ENCODE measurements at places on chromosomes 3 and 15.

DNA sequence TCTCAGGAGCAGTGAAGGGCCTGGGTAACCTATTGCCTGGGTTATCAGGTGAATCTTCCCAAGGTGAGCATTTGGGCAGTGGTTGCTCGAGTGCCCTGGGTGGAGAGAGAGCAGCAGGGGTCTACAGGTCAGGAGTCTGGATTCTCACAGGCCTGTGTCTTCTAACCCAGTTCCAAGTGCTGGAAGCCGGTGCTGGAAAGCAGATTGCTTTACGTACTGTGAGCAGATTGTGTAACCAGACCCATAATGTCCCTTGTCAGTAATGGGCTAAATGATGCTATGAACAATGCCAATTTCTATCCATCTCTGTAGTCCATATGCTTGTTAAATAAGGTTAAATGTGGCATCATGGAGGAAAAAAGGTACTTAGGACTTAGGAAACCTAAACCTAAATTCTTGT, 106.5 kb downstream of the TPRG1 start:
- DNase-seq: no peak

GRCh38 chr15:48955967-48956366, 7.8 kb downstream of the SHC4 start:
- DNase-seq: no peak

GRCh38 chr15:63310646-63311045, 33.2 kb downstream of the APH1B start:
- no peak for DNase-seq

GRCh38 chr3:194930377-194931204, 244.9 kb downstream of the FAM43A start:
- no peak for DNase-seq

DNA sequence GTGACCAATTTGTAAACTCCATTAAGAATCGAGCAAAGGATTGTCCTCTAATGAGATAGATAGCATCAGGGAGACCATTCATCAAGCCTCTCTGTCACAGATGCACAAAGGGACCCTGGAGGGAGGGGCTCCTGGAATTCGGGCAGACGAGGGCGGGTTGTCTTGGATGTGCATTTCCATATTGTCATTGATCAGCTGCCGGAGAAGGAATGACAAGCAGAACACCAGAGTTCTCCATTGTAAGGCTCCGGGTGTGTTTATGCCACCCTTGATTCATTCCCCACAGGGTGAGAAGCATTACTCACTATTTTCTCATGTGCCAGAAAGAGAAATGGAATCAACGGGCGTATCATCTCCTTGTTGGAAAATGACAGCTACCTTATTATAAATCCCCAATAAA, 167.5 kb downstream of the EBLN2 start:
- no peak for DNase-seq

DNA sequence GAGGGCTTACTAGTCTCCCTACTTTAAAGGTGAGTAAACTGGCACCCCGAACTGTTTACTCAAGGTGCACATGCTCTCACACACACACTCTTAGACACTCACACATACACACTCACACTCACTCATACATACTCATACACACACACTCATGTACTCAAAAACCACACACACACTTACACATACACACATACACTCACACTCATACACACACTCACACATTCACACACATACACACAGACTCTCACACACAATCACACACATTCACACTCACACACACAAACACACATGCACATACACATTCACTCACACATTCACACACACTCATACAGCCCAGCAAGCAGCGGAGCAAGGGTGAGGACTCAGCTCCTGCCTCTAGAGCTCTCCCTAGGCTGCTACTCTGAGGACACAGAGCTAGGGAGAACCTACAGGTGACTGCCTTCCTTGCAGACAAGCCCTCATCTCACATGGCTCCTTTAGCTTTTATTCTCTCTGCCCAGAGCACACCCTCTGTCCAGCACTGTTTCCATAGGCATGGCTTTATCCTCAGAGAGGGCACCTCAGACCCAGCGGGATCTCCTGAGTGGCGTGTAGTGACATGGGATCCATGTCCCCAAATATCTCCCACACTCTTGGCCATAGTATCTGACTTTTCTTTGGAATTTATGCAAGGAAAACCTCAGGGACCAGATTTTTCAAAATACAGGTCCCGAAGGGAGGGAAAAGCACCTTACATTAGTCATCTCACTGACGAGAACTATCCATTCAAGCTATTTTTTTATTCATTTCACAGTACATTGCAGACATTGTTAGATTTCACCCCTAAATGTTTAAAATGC, 26.2 kb upstream of the ATG7 start:
- DNase-seq: no peak

GRCh38 chr3:174363256-174363655, 495.9 kb upstream of the NAALADL2 start:
- no peak for DNase-seq

- no peak for DNase-seq
These were observed 1122.2 kb downstream of the TBL1XR1 start for GRCh38 chr3:176075046-176075445.

- DNase-seq: no peak
These were observed 82.8 kb downstream of the PPARG start for GRCh38 chr3:12371525-12372140.

- no peak for DNase-seq
These were observed 140.4 kb upstream of the ABI3BP start for GRCh38 chr3:101133652-101134051.

GRCh38 chr3:63814237-63814636, 4.9 kb upstream of the C3orf49 start:
- no peak for DNase-seq

GRCh38 chr15:49589030-49589429, 31.6 kb downstream of the FAM227B start:
- DNase-seq: no peak

DNA sequence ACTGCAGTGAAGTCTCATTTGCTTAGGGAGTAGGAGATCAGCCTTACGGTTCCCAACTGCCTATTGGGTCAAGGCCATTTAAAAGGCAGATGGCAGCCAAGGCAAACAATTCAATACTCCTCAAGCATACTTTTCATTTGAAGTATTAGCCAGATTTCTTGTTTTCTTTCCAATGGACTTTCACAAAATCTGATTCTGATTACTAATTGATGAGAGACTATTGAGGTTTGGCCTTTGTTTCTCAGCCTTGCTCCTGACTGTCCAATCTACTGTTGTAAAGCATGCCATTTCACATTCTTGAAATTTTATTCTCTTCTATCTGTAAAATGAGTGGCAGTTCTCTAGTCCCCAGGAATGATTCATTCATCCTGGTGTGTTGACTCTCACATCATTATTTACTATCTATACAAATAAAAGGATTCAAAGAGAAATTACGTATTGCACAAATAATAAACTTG, 166.2 kb upstream of the TGFBR2 start:
- no peak for DNase-seq

DNA sequence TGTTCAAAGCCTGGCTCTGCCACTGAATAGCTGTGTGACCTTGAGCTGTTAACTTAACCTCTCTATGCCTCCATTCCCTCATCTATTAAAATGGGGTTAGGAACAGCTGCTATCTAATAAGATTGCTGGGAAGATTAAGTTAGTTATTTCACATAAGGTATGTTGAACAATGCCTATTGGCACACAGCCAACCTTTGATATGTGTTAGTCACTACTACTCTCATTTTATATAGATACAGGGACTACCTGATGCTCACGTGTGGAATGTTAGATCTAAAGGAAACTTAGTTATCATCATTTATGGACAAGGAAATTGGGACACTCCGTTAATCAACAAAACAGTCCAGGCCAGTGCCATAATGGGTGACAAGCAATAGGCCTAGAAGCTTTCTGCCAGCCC, 332.4 kb upstream of the PPP2R3A start:
- DNase-seq: no peak

GRCh38 chr15:55589287-55589686, 1.1 kb upstream of the PYGO1 start:
- DNase-seq: no peak

DNA sequence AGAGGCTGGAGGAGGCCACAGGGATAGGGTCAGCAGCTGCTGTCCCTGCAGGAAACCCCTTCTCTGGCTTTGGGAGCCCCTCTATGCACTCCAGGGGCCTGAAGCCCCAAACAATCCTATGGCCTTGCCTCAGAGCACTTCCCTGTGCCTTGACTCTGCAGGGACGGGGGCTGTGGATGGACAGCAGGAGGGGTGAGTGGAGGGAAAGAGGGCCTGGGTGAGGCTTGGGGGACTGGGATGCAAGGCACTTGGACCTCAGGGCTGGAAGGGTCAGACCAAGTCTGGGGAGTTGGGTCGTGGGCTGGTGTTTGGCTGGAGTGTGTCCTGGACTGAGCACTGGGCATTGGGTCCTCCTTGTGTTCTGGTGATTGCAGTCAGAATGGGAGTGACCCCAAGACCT, 769.8 kb downstream of the EPHA3 start:
- no peak for DNase-seq

DNA sequence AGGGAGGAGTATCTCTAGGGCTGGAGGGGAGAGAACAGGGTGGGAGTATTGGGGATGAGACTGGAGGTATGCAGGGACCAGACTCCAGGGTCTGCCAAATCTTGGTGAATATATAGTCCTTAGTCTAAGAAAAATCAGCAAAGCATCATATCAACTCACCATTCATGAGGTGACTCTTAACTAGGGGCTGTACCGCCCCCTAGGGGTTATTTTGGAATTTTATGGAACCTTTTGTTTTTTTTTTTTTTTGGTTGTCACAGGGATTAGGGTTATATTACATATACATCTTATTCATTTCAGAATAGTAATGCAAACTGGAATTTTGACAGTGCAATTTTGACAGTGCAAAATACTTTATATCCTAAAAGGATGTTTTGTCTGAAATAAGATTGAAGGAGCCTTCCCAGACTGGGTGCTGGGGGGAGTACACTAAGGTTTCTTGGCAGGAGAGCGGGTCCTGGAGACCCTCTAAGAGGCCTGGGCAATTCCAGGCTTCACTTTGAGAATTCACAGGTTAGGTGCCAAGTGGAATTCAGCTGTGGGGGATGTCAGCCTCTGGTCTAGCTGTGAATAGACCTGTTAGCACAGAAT, 7.5 kb downstream of the CMTM7 start:
- DNase-seq: no peak

GRCh38 chr3:88113311-88114162, 36.2 kb upstream of the C3orf38 start:
- DNase-seq: no peak

- no peak for DNase-seq
These were observed 4.4 kb upstream of the HHATL start for GRCh38 chr3:42706721-42707619.

DNA sequence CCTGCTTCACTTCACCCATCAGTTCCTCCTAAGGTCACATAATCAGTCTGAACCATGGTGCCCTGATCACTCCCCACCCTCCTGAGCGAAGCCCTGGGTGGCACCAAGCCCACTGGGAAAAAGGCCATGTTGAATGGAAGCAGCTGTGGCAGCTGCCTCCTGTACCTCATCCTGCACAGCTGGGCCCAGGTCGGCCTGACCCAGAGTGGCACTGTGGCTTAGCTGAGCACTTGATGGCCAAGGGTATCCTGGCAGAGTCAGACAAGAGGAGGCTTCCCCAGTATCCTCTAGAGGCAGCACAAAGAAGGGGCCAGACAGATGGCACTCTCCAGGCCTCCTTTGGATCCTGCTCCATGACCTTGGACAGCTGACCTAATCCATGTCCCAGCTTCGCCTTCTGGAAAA, 68.4 kb downstream of the TLE3 start:
- no peak for DNase-seq

GRCh38 chr3:141875893-141876380, 506 bp upstream of the ATP1B3 start:
- no peak for DNase-seq

DNA sequence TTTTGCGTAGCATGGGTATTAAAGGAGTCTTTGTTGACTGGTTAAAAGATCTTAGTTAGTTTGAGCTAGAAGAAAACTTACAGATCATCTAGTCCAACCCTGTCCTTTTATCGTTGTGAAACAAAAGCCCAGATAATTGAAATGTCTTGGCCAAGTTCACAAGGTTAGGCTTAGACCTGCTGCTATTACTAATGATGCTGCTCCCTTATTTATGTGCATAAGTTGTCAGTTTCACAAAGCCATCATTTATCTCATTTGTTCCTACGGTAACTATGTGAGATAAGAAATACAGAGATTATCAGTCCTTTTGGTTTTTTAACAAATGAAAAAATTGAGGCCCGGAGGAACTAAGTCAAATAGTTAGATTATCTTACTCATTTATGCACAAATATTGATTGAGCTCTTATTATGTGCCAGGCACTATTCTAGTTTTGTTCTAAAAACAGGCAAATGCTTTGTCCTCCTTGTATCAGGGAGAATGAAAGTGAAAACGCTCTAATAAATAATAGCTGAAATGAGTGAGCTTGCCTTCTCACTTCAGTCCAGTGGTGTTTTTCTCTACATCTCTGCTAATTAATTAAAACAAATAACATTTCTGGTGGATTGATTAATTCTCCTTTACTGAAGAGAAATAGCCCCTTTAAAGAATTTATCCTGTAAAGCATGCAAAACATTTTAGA, 49.1 kb upstream of the TPRG1 start:
- DNase-seq: no peak

- no peak for DNase-seq
These were observed 53.8 kb downstream of the CCDC66 start for GRCh38 chr3:56610669-56611335.

DNA sequence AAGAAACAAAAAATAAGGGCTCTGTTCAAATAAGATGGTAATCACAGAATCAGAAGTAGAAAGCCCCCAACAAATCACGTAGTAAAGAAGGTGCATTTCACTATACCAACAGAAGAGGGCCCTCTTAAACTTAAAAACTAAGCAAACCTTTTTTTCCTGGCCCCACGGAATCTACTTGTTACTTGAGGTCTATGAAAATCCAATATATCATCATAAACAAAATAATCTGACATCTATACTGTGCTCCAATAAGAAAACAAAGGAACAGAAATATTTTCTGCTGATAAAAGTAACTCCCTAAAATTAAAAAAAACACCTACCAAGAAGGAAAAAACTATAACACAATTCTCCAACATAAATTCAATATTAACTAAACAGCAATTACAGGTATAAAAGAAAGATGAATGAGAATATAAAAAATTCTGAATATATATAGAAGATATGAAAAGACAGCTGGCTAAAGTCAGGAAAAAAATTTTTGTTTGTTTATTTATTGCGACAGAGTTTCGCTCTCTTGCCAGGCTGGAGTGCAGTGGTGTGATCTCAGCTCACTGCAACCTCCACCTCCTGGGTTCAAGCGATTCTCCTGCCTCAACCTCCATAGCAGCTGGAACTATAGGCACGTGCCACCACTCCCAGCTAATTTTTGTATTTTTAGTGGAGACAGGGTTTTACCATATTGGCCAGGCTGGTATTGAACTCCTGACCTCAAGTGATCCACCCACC, 81.8 kb downstream of the CLASP2 start:
- DNase-seq: no peak

- DNase-seq: no peak
These were observed 59.9 kb downstream of the SUCNR1 start for GRCh38 chr3:151933234-151933853.

- no peak for DNase-seq
These were observed 130.4 kb downstream of the SUCLG2 start for GRCh38 chr3:67524046-67524445.

DNA sequence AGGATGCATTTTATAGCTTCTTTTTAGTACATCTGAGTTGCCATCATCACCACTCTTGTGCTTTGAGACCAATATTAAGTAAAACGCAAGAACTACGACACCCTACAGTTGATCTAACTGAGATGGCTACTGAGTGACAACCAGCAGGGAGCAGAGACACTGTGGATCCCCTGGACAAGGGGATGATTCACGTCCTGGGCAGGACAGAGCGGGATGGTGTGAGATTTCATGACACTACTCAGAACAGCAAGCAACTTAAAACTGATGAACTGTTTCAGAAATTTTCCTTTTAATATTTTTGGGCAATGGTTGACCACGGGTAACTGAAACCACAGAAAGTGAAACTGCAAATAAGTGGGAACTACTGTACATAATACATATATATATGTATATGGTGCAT, 299.2 kb downstream of the ADAMTS17 start:
- no peak for DNase-seq
